ENCODE measurements at places on chromosomes 3 and 15.

DNA sequence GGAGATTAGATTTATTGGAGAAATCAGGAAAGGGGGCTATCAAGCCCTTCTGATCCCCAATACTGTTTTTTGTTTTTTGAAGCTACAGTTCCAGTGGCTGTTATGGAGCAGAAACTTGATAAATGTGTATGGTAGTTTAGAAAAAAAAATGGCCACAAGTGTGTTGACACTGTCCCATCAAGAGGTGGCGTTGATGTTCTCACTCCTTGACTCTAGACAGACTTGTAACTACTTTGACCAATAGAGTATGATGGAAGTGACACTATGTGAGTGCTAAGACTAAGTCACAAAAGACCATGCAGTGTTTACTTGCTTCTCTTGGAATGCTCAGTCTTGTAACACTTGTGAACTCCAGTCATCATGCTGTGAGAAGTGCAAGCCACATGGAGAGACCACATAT lies 356.7 kb downstream of the PDCD6IP start:
- no peak for DNase-seq
- H3K4me1 ChIP-seq: no peaks in the 10 kb centered on the region
- no peaks in the 10 kb centered on the region for H3K36me3 ChIP-seq
- H3K27me3 ChIP-seq: no peaks in the 10 kb centered on the region

- H3K27me3 ChIP-seq: no peaks in the 10 kb centered on the region
- DNase-seq: peak; percentile 41
- no peak overlapping the region for H3K4me3 ChIP-seq
- H3K36me3 ChIP-seq: no peaks in the 10 kb centered on the region
- no peaks in the 10 kb centered on the region for H3K4me1 ChIP-seq
Measured at GRCh38 chr3:197372047-197372661, 73.7 kb upstream of the DLG1 start.

- H3K27ac ChIP-seq: no peak overlapping the region
- H3K4me3 ChIP-seq: no peak overlapping the region
- no peak for DNase-seq
- H3K4me1 ChIP-seq: no peaks in the 10 kb centered on the region
Measured at GRCh38 chr3:69422751-69423150, 36.9 kb upstream of the FRMD4B start.

DNA sequence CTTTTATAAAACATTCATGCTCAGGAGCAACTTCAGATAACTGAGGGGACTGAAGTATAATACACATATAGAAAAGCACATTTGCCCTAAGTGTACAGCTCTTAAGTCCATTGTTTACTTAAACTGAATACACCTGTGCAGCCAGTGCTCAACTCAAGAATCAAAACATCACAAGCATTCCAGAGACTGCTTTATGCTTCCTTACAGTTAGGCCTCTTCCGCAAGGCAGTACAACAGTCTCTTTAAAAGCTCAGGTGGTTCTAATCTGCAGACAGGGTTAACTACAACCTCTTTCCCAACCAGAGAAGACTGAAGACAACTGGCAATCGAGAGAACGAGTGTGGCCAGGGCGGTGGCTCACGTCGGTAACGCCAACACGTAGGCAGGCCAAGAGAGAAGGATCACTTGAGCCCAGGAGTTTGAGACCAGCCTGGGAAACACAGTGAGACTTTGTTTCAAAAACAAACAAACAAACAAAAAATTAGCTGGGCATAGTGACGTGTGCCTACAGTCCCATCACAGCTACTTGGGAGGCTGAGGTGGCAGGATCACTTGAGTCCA lies 16.9 kb downstream of the MCCC1 start:
- H3K4me1 ChIP-seq: no peaks in the 10 kb centered on the region
- H3K27me3 ChIP-seq: no peaks in the 10 kb centered on the region
- H3K4me3 ChIP-seq: no peak overlapping the region
- H3K36me3 ChIP-seq: peaks cover 14% of the 10 kb centered on the region

DNA sequence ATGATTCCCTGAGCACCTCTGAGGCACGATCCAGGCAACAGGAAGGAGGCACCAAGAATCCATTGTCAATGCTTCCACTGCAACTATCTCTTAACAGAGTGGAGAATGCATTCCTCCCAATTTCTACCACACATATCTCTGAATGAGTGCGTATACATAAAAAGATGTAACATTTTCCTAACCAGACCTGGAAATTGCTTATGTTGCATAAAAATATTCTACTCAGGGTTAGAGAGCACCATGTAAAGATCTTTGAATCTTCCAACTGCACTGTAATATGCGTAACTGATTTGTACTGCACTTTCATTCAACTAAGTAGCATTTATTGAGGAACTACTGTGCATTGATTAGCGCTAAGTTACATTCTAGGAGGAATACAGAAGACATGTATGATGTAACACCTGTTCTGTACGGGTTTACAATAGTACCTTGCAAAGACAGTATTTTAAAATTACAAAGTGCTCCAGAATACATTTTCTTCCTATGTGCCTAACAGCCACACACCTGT lies 237.8 kb downstream of the EBLN2 start:
- DNase-seq: no peak
- H3K27ac ChIP-seq: no peak overlapping the region
- H3K4me1 ChIP-seq: no peaks in the 10 kb centered on the region

DNA sequence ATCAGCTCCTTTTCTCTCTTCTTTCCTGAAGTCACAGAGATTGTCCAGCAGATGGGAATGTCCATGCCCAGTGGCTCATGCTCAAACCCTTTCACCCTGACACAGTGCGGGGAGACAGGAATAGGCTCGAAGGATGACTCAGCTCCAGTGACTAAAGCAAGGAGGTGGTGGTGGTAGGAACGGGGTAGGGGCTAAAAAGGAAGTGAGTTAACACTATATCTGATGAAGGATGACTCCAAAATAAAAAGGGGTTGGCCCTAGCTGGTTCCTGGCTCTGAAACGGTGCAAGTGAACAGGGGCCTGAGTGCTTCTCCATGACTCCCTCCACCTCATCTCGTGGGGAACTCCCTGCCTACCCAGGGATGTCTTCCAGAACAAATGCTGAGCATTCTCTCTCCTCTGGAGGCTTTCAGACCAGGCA lies 167.4 kb upstream of the LPP start:
- H3K4me1 ChIP-seq: peaks cover 2% of the 10 kb centered on the region
- no peaks in the 10 kb centered on the region for H3K36me3 ChIP-seq
- H3K4me3 ChIP-seq: no peak overlapping the region
- no peak for DNase-seq
- no peak overlapping the region for H3K27ac ChIP-seq

DNA sequence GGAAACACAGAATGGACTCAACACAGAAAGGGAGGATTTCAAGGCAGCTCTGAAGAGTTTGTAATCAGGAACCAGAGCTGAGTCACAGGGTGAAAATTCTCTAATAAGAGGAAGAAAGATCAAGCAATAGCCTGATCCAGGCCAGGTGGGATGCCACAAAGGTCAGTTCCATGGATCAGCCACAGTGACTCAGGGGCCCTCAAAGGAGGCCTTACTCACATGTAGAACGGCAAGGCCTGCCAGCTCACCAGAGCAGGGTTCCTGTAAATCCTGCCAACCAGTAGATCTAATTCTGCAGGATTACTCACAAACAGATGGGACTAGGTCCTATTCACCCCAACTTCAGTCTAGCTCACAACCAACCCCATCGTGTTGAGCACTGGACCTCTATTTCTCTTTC lies 78.3 kb upstream of the PPP2R3A start:
- no peaks in the 10 kb centered on the region for H3K4me1 ChIP-seq
- H3K27ac ChIP-seq: no peak overlapping the region
- H3K4me3 ChIP-seq: no peak overlapping the region
- H3K36me3 ChIP-seq: no peaks in the 10 kb centered on the region
- DNase-seq: no peak

DNA sequence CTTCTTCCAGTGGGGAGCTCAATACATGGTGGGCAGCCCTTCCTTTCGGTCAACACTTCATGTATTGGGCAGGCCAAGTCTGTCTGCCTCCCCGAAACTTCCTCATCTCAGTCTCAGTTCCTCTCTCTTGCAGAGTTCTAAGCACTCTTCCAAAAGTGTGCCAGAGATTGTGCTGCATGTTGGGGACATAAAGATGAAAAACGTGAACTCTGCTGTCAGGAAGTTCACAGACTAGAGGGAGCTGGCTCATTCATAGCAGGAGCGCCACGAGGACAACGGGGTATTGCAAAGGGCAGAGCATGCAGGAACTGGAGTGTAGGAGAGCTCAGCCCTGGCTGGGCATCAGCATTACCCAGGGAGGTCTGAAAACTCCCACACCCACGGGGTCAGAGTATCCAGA lies 15.3 kb upstream of the EPHB3 start:
- no peaks in the 10 kb centered on the region for H3K4me1 ChIP-seq
- H3K36me3 ChIP-seq: no peaks in the 10 kb centered on the region
- DNase-seq: no peak
- no peaks in the 10 kb centered on the region for H3K27me3 ChIP-seq

GRCh38 chr3:143121241-143122088 lies 1.9 kb downstream of the CHST2 start:
- no peak overlapping the region for H3K27ac ChIP-seq
- peak; percentile 75 for DNase-seq
- peaks cover 2% of the 10 kb centered on the region for H3K4me1 ChIP-seq
- H3K36me3 ChIP-seq: no peaks in the 10 kb centered on the region

- DNase-seq: no peak
- H3K36me3 ChIP-seq: no peaks in the 10 kb centered on the region
- no peaks in the 10 kb centered on the region for H3K27me3 ChIP-seq
- H3K4me1 ChIP-seq: peaks cover 9% of the 10 kb centered on the region
- H3K27ac ChIP-seq: no peak overlapping the region
- H3K4me3 ChIP-seq: no peak overlapping the region
Measured at GRCh38 chr3:171643033-171643432, 167.2 kb downstream of the PLD1 start.

- peak overlapping the region; percentile 96 for H3K27ac ChIP-seq
- no peaks in the 10 kb centered on the region for H3K36me3 ChIP-seq
Measured at GRCh38 chr3:194485881-194486539, 792 bp downstream of the ATP13A3 start.

DNA sequence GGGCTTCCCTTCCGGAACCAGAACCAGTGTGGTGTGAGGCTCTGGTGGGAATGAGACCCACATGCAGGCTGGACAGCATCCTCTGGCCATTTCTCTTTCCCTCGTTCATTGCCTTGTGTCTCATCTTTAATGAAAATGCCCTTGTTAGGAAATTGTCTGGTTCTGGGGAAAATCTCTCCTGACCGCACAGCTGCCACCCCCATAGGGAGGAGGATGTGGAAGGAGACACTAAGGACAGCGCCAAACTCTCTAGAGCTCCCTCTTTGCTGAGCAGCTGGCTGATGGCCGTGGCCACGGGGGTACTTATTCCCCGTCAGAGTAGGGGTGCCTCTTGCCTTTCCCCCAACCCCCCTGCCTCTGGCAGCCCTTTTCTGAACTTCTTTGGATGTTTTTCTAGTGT lies 297.6 kb upstream of the C2CD4B start:
- H3K4me3 ChIP-seq: no peak overlapping the region
- no peak overlapping the region for H3K27ac ChIP-seq
- no peaks in the 10 kb centered on the region for H3K36me3 ChIP-seq
- H3K4me1 ChIP-seq: peaks cover 6% of the 10 kb centered on the region
- no peaks in the 10 kb centered on the region for H3K27me3 ChIP-seq

- H3K36me3 ChIP-seq: no peaks in the 10 kb centered on the region
- no peaks in the 10 kb centered on the region for H3K27me3 ChIP-seq
- no peak for DNase-seq
- H3K27ac ChIP-seq: no peak overlapping the region
Measured at GRCh38 chr15:31554261-31554660, 227.6 kb downstream of the KLF13 start.

- H3K4me3 ChIP-seq: no peak overlapping the region
- peaks cover 2% of the 10 kb centered on the region for H3K4me1 ChIP-seq
- no peaks in the 10 kb centered on the region for H3K27me3 ChIP-seq
- no peak for DNase-seq
- H3K27ac ChIP-seq: no peak overlapping the region
Measured at GRCh38 chr3:103082501-103082900, 647.7 kb downstream of the ZPLD1 start.

DNA sequence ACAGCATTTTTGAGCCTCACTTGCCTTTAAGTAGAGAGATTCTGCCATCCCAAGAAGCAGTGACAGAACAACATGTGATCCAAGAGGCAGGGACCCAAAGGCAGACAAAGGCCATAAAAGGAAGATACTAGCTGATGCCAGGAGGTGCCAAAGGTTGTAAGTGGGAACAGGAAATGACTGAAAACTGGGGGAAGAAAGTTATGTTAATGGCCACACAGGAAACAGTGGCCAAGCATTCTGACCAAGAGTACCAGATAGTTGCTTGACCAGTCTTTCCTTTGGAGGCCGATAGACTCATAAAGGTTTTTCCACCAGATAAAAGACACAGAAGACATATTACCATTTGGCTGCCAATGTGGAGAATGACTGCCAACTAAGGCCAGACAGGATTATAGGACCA lies 274.5 kb upstream of the PEX5L start:
- no peak for DNase-seq
- no peak overlapping the region for H3K27ac ChIP-seq
- H3K27me3 ChIP-seq: no peaks in the 10 kb centered on the region
- no peaks in the 10 kb centered on the region for H3K36me3 ChIP-seq

DNA sequence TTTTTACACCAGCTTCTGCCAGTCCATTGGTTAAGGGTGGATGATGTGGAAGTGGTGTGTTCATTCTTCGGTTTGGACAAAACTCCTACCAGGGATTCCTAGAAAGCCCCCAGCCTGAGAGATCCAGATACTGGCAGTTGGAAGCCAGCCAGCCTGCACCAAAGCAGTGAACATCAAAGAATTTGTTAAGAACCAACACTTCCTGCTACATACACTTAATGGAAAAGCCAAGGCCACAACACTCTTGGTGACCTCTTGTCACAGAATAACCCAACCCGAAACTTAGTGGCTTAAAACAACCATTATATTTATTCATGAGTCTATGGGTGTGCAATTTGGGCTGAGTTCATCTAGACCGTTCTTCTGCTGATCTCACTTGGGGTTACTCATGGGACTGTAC lies 42.9 kb upstream of the ADAMTS9 start:
- DNase-seq: no peak
- no peaks in the 10 kb centered on the region for H3K27me3 ChIP-seq

DNA sequence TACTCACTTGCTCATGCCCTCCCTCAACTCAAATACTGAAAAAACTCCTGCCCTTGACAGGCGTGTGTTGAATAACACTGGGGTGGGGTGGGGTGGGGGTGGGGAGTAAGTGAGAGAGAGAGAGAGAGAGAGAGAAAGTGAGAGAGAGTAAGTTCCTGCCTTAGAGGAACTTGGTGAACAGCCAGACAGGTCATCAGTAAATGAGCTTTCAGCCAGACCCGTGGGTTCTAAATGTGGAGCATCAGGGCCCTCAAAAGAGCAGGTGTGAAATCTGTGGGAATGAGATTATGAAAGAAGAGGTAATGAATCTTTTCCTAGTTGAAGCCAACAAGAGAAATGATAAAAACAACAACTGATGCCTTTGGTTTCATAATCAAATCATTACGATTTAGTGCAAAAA lies 134.4 kb upstream of the FAM3D start:
- no peaks in the 10 kb centered on the region for H3K27me3 ChIP-seq
- H3K4me1 ChIP-seq: no peaks in the 10 kb centered on the region
- DNase-seq: no peak
- H3K4me3 ChIP-seq: no peak overlapping the region

GRCh38 chr3:186235554-186235953 lies 126.5 kb downstream of the DGKG start:
- no peak overlapping the region for H3K27ac ChIP-seq
- H3K36me3 ChIP-seq: no peaks in the 10 kb centered on the region
- no peaks in the 10 kb centered on the region for H3K27me3 ChIP-seq
- no peak for DNase-seq
- no peaks in the 10 kb centered on the region for H3K4me1 ChIP-seq
- no peak overlapping the region for H3K4me3 ChIP-seq
